Glutamatergic neuron (in vitro differentiated cells): ENCODE measurements at places on chromosomes 6 and 20.

GRCh38 chr20:37992802-37993409 lies 40.4 kb downstream of the TTI1 start:
- DNase-seq = no peak

- DNase-seq = no peak
These were observed 98.3 kb downstream of the RAMACL start for GRCh38 chr6:166488076-166488685.

DNA sequence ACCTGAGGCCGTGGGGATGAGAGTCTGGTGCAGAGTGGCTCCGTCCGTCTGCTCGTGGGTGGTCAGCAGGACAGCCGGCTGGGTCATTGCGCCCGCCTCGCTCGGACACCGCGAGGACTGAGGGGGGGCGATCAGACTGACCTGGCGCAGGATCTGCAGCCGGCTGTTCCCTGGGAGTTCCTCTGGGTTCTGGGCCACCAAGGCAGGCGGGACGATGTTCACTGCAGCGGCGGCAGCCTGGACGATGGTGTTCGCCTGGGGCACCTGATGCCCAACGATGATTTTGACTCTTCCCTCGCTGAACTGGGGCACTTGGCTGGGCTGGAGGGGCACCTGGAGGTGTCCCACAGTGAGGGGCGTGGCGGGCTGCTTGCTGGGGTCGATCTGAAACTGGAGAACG lies 39.2 kb downstream of the ZFP64 start:
- no peak for DNase-seq

GRCh38 chr6:80523531-80523997 lies 417.1 kb downstream of the BCKDHB start:
- DNase-seq = peak; percentile 50

DNA sequence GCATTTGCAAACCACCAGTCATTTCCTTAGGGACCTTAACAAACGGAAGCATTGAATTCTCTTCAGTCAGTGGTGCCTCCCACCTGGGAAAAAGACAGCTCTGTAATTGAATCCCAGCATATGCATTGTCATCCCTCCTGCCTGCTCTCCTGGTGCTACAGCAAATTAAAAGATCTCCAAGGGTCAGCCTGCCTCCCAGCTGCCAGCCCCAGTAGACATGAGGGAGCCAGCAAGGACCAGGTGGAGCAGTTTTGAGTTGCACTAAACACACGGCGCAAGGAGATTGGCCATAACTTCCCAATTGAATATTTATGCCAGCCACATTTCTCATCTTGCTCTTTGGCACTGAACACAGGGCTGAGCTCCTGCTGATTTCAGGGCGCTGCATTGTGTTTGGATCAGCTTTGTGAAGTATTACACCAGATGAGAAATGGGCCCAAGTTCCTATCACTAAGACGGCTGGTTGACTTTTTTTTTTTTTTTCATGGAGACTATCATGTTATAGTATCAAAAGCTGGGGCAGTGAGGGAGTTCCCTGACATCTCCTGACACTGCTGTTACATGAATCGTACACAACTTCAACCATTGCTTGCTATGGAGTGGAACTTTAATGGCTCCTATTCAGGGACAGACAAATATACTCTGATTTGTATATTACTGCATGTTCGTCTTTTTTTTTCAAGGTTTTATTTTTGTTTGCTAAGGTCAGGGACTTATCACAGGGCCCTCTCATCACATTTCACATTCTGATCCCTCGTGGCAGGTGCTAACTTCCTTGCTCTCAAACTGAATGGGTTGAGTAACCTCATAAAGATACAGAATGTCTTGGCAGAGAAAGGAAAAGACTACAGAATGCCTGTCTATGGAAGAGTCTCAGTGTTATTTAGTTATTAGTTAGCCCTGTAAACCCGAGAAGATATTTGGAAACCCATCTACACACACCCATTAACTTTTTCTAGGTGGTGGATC lies 191.1 kb downstream of the EYA4 start:
- peak; percentile 70 for DNase-seq

DNA sequence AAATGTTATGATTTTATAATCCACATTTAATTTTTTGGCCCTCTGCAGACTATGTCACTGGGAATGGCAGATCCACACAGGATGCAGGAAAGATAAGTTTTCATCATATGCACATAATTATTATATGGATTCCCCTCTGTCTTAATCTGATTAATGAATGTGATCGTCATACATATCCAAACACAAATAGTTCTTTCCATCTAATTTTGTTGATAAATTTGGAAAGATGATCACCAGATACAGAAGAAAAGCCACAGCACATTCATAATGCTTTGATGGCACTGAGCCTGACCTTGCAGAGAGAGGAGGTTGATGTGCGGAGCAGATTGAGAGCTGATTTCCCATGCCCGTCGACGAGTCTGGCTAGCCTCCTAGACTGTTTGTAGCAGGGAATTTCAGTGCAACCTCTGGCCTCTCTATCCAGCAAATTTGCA lies 471.5 kb downstream of the EPM2A start:
- no peak for DNase-seq

- no peak for DNase-seq
These were observed 8.8 kb downstream of the CDKAL1 start for GRCh38 chr6:20542927-20543602.
